Activated CD4-positive, alpha-beta T cell treated with anti-CD3 and anti-CD28 coated beads, Interleukin-2, amount 10 ng/mL, durations not matched to agents 7 days and 5 days (primary cell): ENCODE measurements at places on chromosomes 16 and 17.

- H3K27ac ChIP-seq = no peak overlapping the region
- peaks cover 75% of the 10 kb centered on the region for H3K27me3 ChIP-seq
- DNase-seq = no peak
- H3K4me1 ChIP-seq = peaks cover 2% of the 10 kb centered on the region
- H3K36me3 ChIP-seq = peaks cover 3% of the 10 kb centered on the region
Observed at GRCh38 chr16:51151435-51151960, 428 bp upstream of the SALL1 start.

DNA sequence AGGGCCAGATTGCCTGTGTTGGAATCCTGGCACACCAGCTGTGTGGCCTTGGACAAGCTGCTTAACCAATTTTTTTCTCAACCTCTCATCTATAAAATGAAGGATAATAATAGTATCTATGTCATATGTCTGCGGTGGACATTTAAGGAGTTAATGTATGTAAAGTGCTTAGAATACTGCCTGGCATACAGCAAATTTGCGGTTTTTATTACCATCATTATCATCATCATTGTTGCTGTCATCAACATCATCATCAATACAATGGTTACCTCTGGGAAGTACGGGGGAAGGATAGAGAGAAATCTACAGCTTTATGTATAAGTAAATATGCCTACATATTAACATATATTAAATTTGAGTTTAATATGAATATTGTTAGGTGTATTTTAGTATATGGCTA lies 37.1 kb upstream of the COX10 start:
- no peak for DNase-seq
- no peaks in the 10 kb centered on the region for H3K27me3 ChIP-seq
- peaks cover 50% of the 10 kb centered on the region for H3K36me3 ChIP-seq
- peaks cover 8% of the 10 kb centered on the region for H3K4me1 ChIP-seq
- no peak overlapping the region for H3K4me3 ChIP-seq

GRCh38 chr17:81118308-81119221 lies 46.7 kb upstream of the PVALEF start:
- H3K27me3 ChIP-seq = no peaks in the 10 kb centered on the region
- no peaks in the 10 kb centered on the region for H3K36me3 ChIP-seq
- no peak overlapping the region for H3K27ac ChIP-seq
- no peak for DNase-seq
- H3K4me1 ChIP-seq = no peaks in the 10 kb centered on the region
- no peak overlapping the region for H3K4me3 ChIP-seq

GRCh38 chr16:53629607-53630312 lies 73.9 kb downstream of the RPGRIP1L start:
- H3K27me3 ChIP-seq = no peaks in the 10 kb centered on the region
- no peaks in the 10 kb centered on the region for H3K4me1 ChIP-seq
- no peaks in the 10 kb centered on the region for H3K36me3 ChIP-seq
- H3K4me3 ChIP-seq = no peak overlapping the region
- no peak for DNase-seq
- H3K27ac ChIP-seq = no peak overlapping the region

GRCh38 chr17:2571523-2572303 lies 21.7 kb upstream of the PAFAH1B1 start:
- peaks cover 4% of the 10 kb centered on the region for H3K4me1 ChIP-seq
- H3K27me3 ChIP-seq = no peaks in the 10 kb centered on the region
- peak overlapping the region; percentile 31 for H3K27ac ChIP-seq

DNA sequence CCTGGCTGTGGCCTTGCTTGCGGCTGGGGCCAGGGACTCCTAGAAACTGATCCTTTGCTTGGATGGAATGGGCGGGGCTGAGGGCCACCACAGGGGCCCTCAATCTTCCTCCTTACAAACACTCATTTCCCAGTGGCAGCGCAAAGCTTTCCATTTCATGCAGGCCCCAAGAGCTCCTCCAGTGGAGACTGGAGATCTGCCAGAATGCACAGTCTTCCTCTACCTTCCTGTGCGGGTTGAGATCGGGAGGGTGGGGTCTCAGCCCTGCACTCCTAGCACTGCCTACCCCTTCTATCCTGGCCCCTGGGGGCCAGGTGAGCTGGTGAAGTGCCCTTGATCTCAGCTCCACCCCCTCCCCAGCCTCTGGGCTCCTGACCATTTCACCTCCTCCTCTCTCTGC lies 1.7 kb downstream of the NRN1L start:
- peaks cover 24% of the 10 kb centered on the region for H3K36me3 ChIP-seq
- H3K4me1 ChIP-seq = no peaks in the 10 kb centered on the region
- H3K27ac ChIP-seq = peak overlapping the region; percentile 14
- no peaks in the 10 kb centered on the region for H3K27me3 ChIP-seq
- H3K4me3 ChIP-seq = no peak overlapping the region

DNA sequence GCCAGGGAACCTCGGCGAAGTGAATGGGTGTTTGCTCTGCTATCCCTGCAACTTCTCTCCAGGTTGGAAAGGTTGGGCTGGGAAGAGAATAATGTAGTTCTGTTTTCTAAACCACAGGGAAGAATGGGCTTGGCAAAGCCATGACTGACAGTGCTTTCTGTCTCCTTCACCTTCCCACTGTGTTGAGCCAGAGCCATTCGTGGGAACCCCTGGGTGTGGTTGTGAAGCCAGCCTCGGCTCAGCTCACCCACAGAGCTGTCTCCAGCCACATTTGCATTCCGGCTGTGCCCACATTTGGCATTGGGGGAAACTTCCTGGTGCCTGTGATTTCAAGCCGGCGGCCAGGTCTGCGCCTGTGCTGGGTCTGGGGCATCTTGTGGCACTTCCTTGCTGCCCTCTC lies 39.9 kb downstream of the BAIAP2 start:
- H3K36me3 ChIP-seq = no peaks in the 10 kb centered on the region
- no peak overlapping the region for H3K27ac ChIP-seq
- H3K4me3 ChIP-seq = no peak overlapping the region
- DNase-seq = no peak
- H3K27me3 ChIP-seq = no peaks in the 10 kb centered on the region

DNA sequence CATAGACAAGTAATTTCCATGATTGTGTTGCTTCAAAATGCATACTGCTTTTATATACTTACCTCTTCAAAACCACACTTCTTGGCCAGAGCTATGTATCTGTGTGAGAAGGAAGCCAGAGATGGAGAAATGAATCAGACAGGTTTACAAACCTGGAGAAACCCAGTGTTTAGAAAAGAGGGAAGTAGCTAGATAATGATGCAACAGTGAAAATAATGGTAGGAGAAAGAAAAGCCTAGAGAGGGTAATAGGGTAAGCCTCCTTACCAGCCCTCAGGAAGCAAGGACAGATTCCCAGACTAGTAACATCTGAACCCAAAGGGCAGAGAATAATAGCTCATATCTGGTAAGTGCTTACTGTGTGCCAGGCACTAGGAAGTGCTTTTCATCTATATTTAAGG lies 250.3 kb upstream of the CDH11 start:
- H3K27me3 ChIP-seq = no peaks in the 10 kb centered on the region
- DNase-seq = no peak
- no peaks in the 10 kb centered on the region for H3K36me3 ChIP-seq

- H3K4me3 ChIP-seq = peak overlapping the region; percentile 97
- no peak for DNase-seq
- peaks cover 66% of the 10 kb centered on the region for H3K4me1 ChIP-seq
- peak overlapping the region; percentile 89 for H3K27ac ChIP-seq
Observed at GRCh38 chr17:21214777-21215541, 998 bp upstream of the TMEM11 start.

DNA sequence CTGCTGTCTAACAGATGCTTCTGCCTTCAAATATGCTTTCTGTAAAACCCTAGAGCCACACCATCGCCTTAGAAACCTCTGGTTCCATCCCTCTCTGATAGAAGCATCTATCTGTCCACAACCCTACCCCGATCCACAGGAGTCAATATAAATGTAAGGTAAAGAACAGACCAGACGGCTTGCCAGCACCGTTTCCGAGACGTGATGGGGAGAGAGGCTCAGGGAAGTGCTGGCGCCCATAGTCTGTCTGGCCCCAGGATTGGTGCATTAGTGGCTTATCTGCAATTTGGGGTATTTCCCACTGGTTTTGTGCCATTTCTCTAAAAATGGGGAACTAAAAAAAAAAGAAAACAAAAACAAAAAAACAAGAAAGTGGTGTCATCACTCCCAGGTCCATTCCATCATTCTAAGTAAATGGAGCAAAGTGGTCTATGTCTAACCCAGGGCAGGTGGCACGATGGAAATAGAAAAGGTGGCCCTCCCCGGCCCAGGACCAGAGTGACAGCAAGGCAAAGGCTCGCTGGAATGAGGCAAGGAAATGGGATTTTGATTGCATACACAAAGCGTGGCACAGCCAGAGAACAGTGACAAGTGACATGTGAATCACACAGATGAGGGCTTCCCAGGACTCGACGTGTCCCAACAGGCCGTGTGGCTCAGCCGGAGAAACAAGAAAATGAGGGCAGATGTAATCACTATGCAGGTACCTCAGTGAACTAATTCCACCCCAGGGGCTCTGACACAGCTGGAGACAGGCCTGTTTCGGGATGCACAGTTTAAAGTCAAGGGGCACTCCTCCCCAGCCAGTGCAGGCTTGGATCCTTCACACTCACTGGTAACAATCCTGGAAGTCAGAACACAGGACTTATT lies 125.6 kb downstream of the GAS7 start:
- no peak for DNase-seq
- H3K27me3 ChIP-seq = no peaks in the 10 kb centered on the region
- H3K36me3 ChIP-seq = no peaks in the 10 kb centered on the region
- H3K27ac ChIP-seq = no peak overlapping the region
- no peak overlapping the region for H3K4me3 ChIP-seq

DNA sequence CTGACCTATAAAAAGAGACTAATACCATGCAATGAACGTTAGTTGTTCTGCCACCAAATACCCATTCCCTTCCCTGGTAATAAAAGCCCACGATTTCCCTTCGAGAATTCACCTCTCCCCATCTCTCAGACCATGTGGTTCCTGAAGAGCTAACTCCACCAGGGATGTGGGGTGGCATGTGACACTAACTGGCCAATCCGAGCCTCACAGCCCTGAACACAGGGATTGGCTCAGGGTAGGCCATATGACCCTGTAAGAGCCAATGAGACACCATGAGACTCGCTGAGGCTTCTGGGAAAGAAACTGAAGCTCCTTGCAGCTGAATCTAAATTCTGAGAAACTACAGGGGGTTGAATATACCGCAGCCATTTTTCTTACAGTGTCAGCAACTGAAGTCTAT lies 21.1 kb downstream of the HELZ start:
- no peaks in the 10 kb centered on the region for H3K27me3 ChIP-seq
- H3K36me3 ChIP-seq = peaks cover 39% of the 10 kb centered on the region
- H3K4me3 ChIP-seq = no peak overlapping the region
- H3K4me1 ChIP-seq = peaks cover 24% of the 10 kb centered on the region
- DNase-seq = peak; percentile 14

- no peaks in the 10 kb centered on the region for H3K27me3 ChIP-seq
- peak overlapping the region; percentile 87 for H3K27ac ChIP-seq
- H3K4me1 ChIP-seq = peaks cover 90% of the 10 kb centered on the region
Observed at GRCh38 chr17:75345514-75346167, 56.4 kb upstream of the SLC25A19 start.

DNA sequence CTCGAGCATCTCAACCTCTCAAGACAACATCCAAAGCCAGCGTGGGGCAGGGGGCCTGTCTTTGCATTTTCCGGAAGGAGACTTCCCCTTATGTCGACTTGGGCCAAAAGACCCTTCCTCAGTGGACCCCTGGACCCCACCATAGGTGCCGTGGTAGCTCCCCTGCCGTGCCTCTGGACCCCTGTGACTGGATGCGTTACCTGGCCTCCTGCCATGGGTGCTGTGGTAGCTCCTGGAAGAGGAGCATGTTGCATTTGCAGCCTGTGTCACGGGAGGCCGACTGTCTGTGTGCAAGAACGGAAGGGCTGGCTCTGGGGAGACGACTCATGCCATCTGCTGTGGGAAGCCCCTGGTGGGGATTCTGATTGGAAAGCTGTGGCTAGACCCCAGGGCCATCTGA lies 130.1 kb downstream of the FOXL1 start:
- H3K4me3 ChIP-seq = no peak overlapping the region
- H3K4me1 ChIP-seq = no peaks in the 10 kb centered on the region
- no peaks in the 10 kb centered on the region for H3K27me3 ChIP-seq
- no peaks in the 10 kb centered on the region for H3K36me3 ChIP-seq

DNA sequence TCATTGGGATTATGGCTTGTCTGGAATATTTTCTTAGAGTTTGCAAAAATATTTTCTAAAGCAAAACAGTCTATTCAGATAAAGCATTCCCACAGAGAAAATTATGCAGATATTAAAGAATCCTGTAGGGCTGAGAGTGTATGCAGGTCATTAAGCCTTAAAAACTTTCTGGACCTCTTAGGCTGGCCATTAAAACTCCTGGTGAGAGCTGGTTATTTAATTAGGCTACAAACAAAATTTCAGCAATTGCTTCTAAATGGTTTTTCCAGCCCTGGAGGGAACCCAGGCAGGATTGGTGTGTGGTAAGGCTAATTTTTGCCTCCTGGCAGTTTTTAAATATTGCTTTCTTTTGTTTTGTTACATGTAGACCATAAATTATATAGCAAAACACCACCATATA lies 27.3 kb upstream of the SMG1 start:
- no peaks in the 10 kb centered on the region for H3K27me3 ChIP-seq
- no peak for DNase-seq
- H3K4me1 ChIP-seq = peaks cover 17% of the 10 kb centered on the region
- no peak overlapping the region for H3K27ac ChIP-seq
- H3K36me3 ChIP-seq = no peaks in the 10 kb centered on the region

- H3K36me3 ChIP-seq = no peaks in the 10 kb centered on the region
- H3K27me3 ChIP-seq = peaks cover 33% of the 10 kb centered on the region
Observed at GRCh38 chr17:81031566-81032550, 3.1 kb upstream of the BAIAP2 start.

- no peak overlapping the region for H3K4me3 ChIP-seq
- H3K36me3 ChIP-seq = no peaks in the 10 kb centered on the region
- H3K27me3 ChIP-seq = peaks cover 38% of the 10 kb centered on the region
Observed at GRCh38 chr16:75272097-75272551, 20.7 kb upstream of the BCAR1 start.

DNA sequence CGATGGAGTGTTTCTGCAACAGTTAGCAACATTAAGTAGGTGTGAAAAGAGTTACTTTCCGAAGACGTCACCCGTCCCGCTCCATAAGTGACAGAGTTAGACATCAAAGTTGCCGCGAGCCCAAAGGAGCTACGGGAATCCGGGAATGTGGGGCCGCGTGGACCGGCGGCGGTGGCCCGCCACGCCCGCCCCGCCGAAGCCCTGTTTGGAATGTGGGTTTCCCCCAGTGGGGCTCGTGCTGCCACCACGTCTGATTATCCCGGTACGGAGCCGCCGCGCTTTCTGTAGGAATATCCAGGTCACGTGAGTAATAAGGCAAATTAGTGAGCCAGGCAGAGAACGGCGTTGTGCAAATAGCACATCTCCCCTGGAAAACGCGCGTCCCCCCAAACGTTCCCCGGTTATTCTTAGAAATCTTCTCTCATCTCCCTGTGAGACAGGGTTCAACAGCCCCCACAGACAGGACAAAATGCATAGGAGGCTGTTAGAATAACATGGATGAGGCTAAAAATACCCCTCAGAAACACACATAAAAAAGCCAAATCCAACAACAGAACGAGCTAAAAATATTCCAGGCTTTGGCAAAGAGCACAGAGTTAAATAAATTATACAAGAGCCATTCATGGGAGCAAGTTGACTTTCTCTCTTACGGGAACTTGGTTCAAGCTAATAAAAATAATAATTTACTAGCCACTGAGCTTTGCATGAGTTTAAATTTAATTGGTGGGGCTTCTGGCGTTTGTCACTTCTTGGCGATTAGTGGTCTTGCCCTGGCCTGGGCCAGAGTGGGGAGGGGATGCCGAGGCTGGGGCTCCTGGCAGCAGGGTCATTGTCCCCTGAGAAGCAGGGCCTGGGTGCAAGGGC lies 8.6 kb downstream of the BAHCC1 start:
- no peak overlapping the region for H3K27ac ChIP-seq
- DNase-seq = no peak
- peaks cover 63% of the 10 kb centered on the region for H3K27me3 ChIP-seq
- H3K36me3 ChIP-seq = peaks cover under 1% of the 10 kb centered on the region
- H3K4me1 ChIP-seq = peaks cover 4% of the 10 kb centered on the region
- H3K4me3 ChIP-seq = no peak overlapping the region

- no peaks in the 10 kb centered on the region for H3K4me1 ChIP-seq
- H3K27ac ChIP-seq = no peak overlapping the region
- H3K27me3 ChIP-seq = no peaks in the 10 kb centered on the region
- no peak overlapping the region for H3K4me3 ChIP-seq
- DNase-seq = no peak
Observed at GRCh38 chr17:49835472-49835871, 12.4 kb downstream of the TAC4 start.
